Astrocyte of the spinal cord (primary cell): ENCODE measurements at places on chromosomes 3 and 15.

DNA sequence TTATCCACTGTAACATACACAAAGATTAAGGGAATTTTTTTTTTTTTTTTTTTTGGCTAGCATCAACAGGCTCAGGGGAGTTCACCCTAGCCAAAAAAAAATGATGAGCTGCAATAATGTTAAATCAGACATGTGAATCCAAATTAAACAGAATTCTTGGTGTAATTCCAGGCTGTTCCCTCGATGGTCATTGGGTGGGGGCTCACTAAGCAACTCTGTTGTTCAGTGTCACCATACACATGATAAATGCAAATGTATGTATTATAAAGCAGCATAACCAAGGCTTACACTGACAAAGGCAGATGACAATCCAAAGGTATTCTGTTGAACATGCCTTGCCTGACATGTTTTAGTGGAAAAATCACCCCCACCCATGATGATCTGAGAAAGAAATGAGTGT, 29.0 kb downstream of the IL1RAP start:
- DNase-seq: no peak

- peak; percentile 20 for DNase-seq
These were observed 15.0 kb upstream of the SRP14 start for GRCh38 chr15:40053831-40054604.

DNA sequence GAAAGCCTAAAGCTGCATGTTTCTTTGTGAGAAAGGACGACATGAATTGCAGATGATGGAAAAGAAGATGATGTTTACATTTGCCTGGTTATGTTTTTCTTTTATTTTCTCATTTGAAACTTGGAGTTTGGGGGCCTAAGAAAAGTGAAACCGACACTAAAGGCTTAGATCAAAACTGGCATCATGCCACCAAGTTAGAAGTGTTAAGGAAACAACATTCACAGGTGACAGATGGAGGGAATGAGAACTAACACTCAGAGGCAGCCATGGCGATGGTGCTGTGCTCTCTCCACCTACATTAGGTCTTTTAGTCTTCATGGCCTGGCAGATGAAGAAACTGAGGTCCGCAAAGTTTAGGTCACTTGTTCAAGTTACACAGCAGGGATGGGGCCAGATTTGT, 923.6 kb downstream of the TUSC7 start:
- no peak for DNase-seq

- peak; percentile 40 for DNase-seq
These were observed 2.8 kb downstream of the OCA2 start for GRCh38 chr15:28096411-28096669.

GRCh38 chr3:50525987-50526386, 22.6 kb upstream of the CACNA2D2 start:
- DNase-seq: peak; percentile 36

GRCh38 chr15:68910341-68910740, 20.0 kb upstream of the SPESP1 start:
- no peak for DNase-seq

DNA sequence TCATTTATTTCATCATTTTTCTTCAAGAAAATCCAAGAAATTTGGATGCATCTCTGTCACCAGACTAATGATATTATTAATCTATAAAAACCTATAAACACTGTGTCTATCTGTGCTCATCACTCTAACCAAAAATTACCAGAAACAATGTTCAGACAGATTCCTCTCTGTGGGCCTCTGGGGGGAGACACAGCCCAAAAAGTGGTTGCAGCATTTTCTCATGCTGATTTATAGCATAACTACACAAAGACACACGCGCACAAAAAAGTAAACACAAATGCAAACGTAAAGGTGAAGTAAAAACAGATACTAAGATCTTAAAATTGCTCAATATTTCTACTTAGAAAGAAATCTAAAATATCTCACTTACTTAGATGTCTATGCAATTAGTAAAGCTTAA, 976.0 kb downstream of the GBE1 start:
- no peak for DNase-seq

DNA sequence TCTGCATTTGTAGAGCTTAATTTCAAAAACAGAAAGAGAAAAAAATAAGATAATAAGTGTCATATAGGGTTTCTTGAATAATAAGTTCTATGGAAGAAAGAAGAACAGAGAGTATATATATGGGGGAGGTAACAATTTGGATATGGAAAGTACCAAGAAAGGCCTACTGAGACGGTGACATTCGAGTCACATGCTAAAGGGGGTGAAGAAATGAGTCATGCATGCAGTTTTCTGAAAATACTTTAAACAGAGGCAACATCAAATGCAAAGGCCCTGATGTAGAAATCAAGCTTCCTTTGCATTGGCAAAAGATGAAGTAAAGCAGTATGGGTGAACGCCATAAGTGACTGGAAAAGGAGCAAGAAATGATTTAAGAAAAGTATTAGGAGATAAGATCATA, 371.6 kb upstream of the ZNF385D start:
- no peak for DNase-seq

DNA sequence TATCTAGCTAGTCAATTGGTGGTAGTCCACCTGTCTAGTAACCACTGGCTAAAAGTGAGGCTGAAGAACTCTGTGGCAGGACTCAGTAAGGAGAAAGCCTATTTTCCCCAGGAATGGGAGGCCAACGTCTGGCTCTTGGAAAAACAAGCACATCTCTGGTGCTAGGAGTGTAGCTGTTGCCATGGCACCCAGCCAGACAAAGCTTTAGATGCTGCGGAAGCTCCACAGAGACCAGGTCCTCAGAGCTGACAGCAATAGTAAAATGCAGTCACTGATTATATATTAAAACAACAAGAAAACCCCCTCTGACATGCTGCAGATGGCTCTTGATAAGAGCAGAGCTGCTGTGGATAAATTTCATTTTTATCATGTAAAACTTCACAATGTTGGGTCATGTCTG, 124.9 kb upstream of the STRIT1 start:
- no peak for DNase-seq

DNA sequence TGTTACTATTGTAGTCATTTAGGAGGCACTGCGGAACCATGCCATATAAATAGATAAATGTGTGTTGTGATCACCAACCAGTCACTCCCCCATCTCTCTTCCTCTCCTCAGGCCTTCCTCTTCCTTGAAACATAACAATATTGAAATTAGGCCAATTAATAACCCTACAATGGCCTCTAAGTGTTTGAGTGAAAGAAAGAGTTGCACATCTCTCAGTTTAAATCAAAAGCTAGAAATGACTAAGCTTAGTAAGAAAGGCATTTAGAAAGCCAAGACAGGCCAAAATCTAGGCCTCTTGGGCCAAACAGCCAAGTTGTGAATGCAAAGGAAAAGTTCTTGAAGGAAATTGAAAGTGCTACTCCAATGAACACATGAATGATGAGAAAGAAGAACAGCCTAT, 8.1 kb upstream of the DNASE1L3 start:
- DNase-seq: no peak

GRCh38 chr15:48939648-48940047, 24.1 kb downstream of the SHC4 start:
- DNase-seq: peak; percentile 92

DNA sequence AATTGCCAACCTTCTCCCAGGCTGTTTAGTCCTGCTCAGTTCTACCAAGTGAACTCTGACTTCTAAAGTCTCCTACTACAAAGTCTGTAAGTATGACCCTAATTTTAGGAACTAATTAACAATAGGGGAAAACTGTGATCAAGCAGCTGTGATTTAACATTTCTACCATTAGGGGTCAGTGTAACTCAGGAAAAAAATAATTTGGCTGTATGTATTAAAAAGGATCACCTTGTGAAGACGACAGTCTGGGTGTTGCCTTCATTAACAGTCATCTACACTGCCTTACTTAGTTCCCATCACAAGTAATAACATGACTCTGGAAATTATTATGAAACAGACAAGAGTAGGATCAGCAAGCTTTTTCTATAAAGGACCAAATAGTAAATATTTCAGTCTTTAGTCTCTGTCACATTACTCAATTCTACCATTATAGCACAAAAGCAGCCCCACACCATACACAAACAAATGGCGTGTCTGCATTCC, 4.2 kb upstream of the NPHP3 start:
- DNase-seq: peak; percentile 37

DNA sequence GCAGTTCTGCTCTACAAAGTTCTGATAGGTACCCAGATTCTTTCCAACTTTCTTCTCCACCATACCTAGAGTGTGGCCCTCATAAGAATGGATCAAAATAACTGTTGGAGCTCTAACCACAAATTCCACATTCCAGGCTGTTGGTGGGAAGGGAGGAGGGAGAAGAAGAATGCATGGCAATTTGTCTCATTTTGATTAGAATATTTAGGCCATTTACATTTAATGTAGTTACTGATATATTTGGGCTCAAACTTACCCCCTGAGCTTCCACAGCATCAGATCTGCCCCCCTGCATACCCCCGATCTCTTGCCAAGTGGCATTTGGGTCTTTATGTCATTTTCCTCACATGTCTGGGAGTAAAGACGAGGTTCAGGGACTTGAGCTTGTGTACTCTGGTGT, 7.7 kb downstream of the CHRNB4 start:
- no peak for DNase-seq
